Glutamatergic neuron (in vitro differentiated cells): ENCODE measurements at places on chromosomes 12 and 14. TPM values are rescaled to one million over a fixed set of nuclear protein-coding genes. Genes with fewer than 3 reads are reported as not detected.

Gene PNP
- 25.9 TPM for total RNA-seq

Gene NPAS3
- total RNA-seq: 2.4 TPM

Gene OAS1
- total RNA-seq: not detected

Gene PDE6H
- not detected for total RNA-seq

Gene PLA2G1B
- not detected for total RNA-seq

Gene SLC38A1
- total RNA-seq: 232 TPM

Gene GLS2
- total RNA-seq: 0.91 TPM

DNA sequence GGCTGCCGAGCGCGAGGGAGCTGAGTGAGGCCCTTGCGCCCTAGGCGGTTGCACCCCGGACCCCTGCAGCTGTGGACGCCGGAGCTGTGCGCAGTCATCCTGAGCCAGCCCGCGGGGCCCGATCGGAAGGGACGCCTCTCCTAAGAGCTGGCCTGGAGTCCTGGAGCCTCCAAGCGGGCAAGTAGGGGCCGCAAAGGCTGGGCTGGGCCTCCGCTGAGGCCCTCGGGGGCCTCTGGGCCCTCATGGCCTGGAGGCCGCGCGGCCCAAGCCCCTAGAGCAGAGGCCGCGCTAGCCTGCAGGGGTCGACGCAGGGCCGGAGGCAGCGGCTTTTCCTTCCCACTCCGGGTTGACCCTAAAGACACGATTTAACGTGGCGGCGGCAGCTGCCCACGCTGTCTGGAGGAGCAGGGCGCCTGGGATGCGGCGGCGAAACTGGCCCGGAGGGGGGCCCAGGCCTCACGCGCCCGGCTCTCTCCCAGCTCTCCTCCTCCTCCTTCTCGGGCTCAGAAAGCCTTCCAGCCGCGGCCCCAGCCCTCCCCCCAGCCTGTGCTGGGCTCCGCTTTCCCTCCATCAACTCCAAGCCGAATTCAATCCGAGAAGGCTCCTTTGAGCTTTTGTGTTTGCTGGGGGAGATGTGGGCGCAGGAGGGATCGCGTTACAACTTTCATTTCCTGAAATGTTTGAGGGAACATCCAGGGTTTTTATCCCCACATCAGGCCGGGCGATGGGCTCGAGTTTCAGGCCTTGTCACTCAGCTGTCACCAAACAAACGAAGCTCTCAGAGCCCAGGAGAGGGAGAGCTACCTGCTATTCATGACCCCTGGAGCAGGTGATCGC, 11.6 kb downstream of the SIX1 start:
- DNase-seq: peak; percentile 65

DNA sequence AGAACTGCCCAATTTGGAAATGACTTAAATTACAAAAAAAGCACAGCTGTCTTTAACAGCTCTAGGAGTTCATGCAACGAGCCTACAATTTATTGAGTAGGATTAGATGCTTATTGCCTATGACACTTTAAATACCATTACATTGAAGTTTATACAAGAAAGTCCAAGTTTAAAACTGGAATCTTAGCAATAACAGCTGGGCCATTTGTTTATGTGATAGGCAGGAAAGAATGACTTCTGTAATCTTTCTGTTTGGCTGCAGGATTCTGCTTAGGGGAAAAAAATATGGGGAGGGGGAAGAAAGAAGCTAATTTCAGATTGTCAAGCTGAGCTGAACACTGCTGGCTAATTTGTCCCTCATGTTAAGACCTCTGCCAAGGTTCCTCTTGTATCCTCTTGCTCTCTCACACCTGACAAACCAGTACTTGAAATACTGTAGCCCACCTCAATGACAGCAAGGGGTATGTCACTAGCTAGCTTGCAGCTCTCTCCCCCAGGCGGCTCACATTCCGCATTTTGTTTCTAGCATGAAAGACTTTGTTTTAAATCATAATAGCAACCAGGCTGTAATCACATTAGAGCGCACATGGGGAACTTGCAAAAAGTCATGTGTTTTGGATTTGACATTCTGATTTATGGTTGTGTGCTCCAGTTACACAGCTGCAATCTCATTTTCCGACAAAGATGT, 384.8 kb downstream of the BMP4 start:
- DNase-seq: no peak

GRCh38 chr12:105920161-105920684, 218.5 kb downstream of the NUAK1 start:
- peak; percentile 26 for DNase-seq

DNA sequence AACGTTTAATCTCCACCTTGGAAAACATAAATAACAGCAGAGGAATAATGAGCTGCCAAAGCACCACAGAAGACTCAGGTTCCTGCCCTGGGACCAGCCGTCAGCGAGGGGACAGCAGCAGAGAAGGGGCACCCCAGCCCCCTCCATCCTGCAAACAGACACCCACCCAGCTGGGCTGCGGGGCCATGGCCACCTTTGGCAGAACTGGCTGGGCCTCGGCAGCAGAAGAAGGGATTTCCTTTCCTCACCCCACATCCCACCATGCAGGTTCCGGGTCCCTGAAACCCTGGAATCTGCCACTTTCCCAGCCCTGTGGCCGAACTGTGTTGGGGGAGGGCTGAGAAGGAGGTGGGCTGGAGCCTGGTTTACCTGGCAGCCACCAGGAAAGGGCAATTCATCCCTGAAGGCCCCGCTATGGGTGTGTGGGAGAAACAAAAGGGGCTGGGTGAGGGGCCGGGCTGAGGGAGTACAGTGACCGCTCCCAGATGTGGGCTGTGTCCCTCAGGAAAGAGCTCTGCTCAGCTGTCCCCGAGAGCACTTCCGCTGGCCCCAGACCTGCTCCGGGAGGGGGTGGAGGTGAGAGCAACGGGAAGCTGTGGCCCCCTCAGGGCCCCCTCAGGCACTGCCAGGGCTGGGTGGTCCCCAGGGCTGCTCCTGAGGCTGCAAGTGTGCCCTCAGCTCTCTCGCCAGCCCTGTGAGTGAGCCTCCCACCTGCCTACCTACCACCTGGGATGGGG, 3.8 kb downstream of the PGF start:
- no peak for DNase-seq

GRCh38 chr14:67962215-67962644, 142.7 kb downstream of the RAD51B start:
- no peak for DNase-seq

DNA sequence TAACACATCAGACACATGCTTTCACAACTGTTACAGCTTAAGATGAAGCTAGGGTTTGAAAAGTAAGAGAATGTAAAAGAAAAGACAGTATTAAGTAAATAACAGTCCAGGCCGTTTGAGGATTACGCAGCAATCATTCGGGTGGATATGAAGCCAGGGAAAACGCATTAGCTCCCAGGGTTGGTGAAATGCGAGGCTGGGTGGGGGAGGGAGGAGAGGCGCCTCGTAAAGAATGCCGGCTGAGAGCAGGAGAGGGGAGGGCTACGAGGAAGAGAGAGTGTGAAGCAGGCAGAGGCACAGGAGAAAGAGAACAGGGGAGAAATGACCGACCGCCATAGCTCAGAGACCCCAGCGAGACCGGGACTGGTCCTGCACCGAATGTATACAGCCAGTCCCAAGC, 73.0 kb downstream of the IQSEC3 start:
- DNase-seq: peak; percentile 62

DNA sequence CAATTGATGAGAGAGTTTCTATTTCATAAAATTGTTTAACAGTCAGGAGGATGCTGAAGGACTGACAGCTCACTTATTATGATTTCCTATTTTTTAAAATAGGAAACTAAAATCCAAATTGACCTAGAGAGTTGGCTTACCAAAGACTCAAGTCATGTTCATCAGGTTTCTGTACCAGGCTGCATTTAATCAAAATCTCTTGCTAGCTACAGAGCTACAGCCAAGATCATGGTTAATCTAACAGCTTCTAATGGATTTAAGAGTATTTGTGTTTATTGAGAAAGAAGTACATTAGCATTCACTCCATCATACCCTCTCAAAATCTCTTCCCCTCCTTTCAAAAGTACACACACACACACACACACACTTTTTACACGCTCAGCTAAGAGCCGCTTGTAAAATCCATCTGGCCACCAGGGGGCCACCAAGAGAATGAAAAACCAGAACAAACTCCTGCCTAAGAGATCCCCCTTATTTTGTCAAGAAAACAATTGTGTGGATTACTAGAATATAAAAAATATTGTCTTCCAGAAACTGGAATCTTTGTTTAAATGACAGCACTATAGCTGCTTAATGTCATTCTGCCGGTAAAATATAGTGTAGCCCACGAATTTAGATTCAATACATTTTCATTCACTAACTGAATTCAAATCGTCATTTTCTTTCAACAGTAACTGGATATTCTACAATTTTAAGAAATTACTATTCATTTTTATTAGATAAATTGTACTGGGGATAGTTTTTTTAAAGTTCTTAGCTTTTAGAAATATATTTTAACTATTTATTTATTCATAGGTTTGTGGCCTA, 334.0 kb downstream of the BTG1 start:
- peak; percentile 82 for DNase-seq

DNA sequence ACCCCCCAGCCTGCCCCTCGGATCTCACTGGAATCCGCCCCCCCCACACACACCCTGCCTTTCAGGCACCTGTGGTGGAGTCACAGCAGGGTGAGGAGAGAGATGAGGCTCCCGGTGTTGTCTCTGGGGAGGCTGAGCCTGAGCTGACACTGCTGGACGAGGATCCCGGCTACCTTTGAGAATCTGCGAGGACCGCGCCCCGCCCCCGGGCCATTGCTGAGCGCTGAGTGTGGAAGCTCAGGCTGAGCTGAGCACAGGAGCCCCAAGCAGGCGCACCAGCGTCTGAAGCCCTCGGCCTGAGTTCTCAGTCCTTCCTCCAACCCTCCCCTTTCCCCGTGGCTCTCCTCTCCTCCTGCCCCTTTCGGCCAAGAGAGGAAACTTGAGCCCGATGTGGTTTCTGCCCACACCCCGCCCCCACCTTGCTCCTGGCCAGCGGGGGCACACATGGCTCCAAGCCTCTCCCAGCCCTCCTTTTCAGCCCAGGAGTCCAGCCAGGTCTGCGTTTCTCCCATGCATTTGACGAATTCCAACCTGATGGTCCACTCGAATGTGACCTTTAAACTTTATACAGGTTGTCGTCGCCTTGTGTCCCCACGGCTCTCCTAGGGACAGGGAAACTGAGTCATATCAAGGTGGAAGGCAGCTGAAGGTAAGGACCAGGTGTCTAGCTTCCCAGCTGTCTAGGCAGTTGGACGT, at the start of gene NFE2:
Gene NFE2, minus strand, starts transcription at position 284 of the 696 bp plus-strand sequence. CDS start 5,767 bp downstream, outside the sequence.
- peak; percentile 80 for DNase-seq

- no peak for DNase-seq
Measured at GRCh38 chr12:116287842-116288301, 10.4 kb upstream of the MED13L start.

DNA sequence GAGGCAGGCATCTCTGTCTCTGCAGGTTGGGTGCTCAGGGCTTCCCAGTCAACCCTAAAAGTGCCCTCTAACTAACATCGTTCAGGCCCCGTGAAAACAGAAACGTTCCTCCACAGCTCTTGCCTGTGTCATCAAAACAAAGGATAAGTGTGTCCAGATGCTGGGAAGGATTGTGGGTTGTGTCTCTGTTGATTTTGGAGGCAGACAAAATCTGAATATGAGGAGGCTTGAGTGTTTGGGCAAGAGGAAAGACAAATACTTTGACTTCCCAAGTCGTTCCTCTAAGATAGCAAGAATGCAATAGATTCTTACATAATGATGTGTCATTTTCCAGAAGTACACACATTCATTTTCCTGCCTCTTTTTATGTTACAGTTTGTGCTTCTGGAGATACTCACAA, 52.9 kb downstream of the SERPINA3 start:
- no peak for DNase-seq

DNA sequence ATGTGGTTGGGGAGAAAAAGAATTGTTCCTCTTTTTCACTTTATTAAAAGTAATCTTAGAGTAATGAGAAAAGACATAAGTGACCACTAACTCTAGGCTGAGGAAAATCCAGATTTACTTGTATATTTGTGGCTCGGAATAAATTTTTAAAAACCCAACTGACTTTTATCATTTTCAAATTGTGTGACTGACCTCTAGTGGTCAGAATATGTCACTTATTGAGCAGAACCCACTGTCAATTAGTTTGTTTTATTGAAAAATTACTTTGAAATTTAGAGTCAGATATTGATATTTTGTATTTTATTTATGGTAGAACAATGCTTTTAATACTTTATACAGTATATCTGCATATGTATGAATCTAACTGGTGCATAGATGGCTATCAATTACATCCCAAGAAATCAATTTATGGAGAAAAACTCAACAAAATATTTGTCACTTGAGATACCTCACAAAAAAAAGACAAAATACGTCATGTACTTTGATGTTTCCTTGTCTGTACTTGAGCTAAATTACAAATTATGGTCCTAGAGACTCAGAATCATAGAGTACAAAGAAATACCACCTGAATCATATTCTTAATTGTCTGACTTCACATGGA, 229.4 kb downstream of the CNTN1 start:
- no peak for DNase-seq

DNA sequence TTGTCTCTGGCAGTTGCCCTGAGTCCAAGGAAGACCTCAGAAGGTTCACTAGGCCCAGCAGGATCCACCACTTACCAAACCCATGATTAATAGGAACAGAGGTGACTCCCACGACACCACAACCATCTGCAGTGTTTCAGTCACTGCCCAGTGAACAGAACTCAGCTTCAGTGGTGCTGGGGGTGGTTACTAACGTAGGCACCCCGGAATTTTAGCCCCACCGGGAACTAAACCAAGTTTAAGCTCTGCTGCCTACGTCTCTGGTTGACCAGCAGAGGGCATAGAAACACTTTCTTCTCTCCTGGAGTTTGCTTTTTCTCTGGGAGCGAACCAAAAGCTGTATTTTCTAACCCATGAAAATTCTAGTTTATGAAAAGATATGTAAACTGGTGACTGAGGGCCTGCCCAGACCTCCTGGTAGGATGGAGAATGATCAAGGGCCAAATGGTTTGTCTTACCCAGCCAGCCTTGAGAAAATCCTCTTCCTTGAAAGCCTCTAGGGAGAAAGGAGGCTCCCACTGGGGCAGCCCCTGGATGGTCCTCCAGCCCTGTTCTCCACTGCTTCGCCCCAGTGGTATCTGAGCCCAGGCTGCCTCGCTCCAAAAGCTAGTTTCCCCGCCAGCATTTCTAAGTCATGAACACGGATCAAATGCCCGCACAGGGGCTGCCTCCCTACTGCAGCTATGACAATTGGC, 379.8 kb downstream of the DPF3 start:
- DNase-seq: peak; percentile 22

DNA sequence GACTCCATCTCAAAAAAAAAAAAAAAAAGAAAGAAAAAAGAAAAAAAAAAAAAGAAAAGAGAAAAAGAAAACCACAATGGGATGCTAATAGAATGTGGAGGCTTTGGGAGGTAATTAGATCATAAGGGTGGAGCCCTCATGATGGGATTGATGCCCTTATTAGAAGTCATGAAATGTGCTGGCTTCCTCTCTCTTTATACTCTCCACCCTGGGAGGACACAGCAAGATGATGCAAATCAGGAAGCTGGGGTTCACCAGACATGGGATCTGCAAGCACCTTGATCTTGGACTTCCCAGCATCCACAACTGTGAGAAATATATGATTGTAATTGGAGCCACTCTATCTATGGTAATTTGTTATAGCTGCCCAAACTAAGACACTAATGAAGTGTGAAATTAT, 13.4 kb upstream of the DRAM1 start:
- no peak for DNase-seq
